ENCODE measurements at places on chromosomes 3 and 15. TPM values are rescaled to one million over a fixed set of nuclear protein-coding genes. Genes with fewer than 3 reads are reported as not detected.

DNA sequence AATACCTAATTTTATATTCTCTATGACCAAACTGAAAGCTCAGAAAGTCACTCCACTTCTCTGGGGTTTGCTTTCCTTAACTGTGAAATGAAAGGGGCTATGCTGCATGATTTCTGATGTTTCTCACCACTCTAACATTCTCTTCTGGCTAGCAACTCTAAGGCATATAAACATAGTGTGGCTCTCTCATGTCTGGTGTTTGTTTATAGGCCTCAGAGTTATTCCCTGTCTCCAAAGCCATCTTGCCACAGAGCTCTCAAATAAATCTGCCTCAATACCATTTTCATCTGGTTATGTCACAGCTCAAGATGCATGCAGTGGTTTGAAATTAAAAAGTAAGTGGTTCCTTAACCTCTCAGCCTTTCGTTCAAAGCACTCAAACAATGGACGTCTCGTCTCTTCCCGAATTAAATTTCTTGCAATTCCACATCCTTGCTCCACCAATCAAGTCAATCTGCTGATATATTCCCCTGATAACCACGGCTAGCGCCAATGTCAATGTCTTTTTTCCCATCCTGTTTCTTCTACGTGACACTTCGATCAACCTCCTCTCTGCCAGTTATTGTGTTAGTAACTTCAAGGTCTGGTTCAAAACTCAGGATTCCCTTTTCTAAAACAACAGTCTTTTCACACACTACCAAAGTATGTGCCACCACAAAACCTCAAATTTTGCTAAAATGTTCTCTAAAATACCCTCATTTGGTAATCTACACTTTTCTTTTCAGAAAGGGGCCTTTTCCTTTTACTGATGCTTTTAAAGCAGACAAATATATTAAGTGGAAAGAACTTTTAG is 16.0 kb downstream of the TOMM70 start:
- DNase-seq = peak; percentile 82

The C2CD4A gene
- not detected for total RNA-seq

The TRANK1 gene
- 8.9 TPM for total RNA-seq

DNA sequence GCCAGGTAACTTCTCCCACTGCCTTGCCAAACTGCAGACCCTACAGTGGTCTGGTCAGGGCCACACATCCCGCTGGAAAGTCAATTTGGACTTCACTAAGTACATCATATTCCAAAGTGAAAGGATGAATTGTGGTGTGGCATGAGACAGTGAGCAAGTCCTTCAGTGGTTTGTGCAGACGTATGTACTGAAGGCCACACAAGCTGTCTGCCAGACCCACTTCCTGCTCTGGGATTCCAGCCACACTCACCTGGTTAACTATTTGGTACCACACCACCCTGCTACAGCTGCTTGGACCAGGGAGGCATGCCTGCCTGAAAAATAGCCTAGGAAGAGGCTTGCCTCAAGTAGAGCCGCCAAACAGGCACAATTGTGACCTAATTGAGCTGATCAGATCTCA is 94.1 kb upstream of the STRIT1 start:
- DNase-seq = no peak

GRCh38 chr15:100569391-100569790 is 32.6 kb downstream of the LINS1 start:
- DNase-seq = peak; percentile 54

- DNase-seq = peak; percentile 35
Observed at GRCh38 chr3:151960961-151961580, 87.6 kb downstream of the SUCNR1 start.

The POLQ gene
- total RNA-seq = 5.0 TPM

DNA sequence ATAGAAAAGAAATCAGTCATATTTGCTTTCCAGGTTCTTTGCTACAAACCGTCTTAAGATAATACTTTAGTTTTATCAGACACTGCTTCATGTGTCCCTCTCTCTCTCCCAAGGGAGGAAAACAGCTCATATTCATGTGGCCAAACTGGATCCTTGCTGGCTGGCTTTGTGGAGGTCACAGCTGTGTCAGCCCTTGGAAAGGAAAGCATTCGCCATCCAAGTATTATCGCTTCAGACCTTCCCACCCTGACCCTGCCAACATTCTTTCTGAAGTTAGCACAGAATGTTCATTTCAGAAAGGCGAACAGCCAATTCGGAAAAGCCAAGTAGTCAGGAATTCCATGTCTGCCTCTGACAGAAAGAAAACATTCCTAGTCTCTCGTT is 213.6 kb downstream of the FEZF2 start:
- peak; percentile 52 for DNase-seq

The SERPINI2 gene
- total RNA-seq = not detected

- DNase-seq = no peak
Observed at GRCh38 chr3:152229692-152230091, 39.0 kb upstream of the MBNL1 start.

GRCh38 chr15:58934114-58934447 is 602 bp upstream of the SLTM start:
- no peak for DNase-seq

The FBXO40 gene
- not detected for total RNA-seq

GRCh38 chr3:29329986-29330890 is 49.4 kb downstream of the RBMS3 start:
- DNase-seq = peak; percentile 63

GRCh38 chr3:174620138-174620537 is 239.0 kb upstream of the NAALADL2 start:
- DNase-seq = no peak

The CCDC80 gene
- 406 TPM for total RNA-seq

The PLA2G4B gene
- total RNA-seq = under 0.01 TPM

The ISLR2 gene
- not detected for total RNA-seq

- DNase-seq = no peak
Observed at GRCh38 chr15:73308305-73308704, 60.5 kb downstream of the HCN4 start.

DNA sequence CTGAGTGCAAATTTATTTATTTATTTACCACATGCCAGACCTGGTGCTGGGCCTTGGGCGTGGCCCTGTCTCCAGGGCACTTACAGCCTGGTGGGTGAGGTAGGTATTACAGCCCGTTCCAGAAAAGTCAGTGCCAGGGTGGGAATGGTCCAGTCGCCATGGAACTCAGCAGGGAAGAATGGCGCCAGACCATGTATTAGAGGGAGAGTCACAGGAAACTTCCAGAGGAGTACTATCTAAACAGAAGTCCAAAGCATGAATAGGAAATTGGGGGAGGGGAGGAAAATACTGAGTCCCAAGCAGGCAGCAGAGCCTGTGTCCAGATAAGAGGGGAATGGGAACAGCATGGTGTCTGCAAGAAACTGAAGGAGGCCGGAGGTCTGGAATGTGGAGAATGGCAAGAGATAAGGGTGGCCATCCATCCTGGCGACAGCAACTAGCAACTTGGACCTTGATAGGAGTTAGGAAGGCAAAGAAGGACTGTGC is 27.0 kb downstream of the SH3BP5 start:
- peak; percentile 49 for DNase-seq

Measured in IMR-90 (cell line).